ENCODE measurements at places on chromosomes 3 and 15. TPM values are rescaled to one million over a fixed set of nuclear protein-coding genes. Genes with fewer than 3 reads are reported as not detected.

EDEM1 gene
- 94.1 TPM for total RNA-seq

IGSF10 gene
- total RNA-seq = not detected

CLDN18 gene
- not detected for total RNA-seq

CD80 gene
- 7.4 TPM for total RNA-seq

RAB6B gene
- not detected for total RNA-seq

CFAP91 gene
- total RNA-seq = not detected

OR5K2 gene
- not detected for total RNA-seq

ZMYND10 gene
- total RNA-seq = 3.5 TPM

SPTBN5 gene
- 1.2 TPM for total RNA-seq

LSMEM2 gene
- total RNA-seq = not detected

RNU5B-1 gene
- 36.1 TPM for total RNA-seq

- H3K27ac ChIP-seq = no peak overlapping the region
- no peak for DNase-seq
- H3K36me3 ChIP-seq = no peaks in the 10 kb centered on the region
- no peaks in the 10 kb centered on the region for H3K27me3 ChIP-seq
- no peaks in the 10 kb centered on the region for H3K4me1 ChIP-seq
- H3K4me3 ChIP-seq = no peak overlapping the region
Measured at GRCh38 chr15:79410237-79410636, 21.9 kb upstream of the MINAR1 start.

DNA sequence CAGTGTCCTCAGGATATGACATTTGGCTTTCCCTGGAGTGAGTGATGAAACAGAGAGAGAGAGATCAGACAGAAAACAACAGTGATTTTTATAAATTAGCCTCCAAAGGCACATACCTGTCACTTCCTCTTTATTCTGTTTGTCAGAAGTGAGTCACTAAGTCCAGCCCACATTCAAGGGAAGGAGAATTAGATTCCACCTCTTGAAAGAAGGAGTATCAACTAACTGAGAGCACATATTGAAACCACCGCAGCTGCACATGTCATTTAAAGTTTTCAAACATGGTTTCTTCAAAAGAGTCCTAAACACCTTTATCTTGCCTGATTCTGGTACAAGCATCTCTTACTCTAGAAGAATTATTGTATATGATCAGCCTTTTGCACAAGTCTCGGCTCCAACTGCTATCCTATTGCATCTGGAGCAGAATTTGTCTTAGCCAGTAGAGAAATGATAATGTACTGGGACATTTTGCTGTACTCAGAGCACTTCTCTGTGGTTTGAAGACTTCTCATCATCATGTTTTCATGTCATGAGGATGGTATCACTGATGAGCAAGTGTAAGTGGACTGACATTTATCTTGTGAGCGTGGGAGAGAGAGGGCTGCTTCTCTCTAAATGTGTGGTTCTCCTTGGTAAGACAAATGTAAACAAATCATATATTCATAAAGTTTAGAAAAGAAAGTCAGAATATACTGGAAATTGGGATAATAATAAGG lies 338.9 kb upstream of the CFAP20DC start:
- no peaks in the 10 kb centered on the region for H3K27me3 ChIP-seq
- peak; percentile 9 for DNase-seq
- H3K4me1 ChIP-seq = peaks cover 53% of the 10 kb centered on the region
- H3K36me3 ChIP-seq = peaks cover 2% of the 10 kb centered on the region

- no peak overlapping the region for H3K4me3 ChIP-seq
- no peak overlapping the region for H3K27ac ChIP-seq
- peaks cover 57% of the 10 kb centered on the region for H3K36me3 ChIP-seq
- H3K27me3 ChIP-seq = no peaks in the 10 kb centered on the region
Measured at GRCh38 chr3:59978979-59979378, 929.2 kb upstream of the CFAP20DC start.

DNA sequence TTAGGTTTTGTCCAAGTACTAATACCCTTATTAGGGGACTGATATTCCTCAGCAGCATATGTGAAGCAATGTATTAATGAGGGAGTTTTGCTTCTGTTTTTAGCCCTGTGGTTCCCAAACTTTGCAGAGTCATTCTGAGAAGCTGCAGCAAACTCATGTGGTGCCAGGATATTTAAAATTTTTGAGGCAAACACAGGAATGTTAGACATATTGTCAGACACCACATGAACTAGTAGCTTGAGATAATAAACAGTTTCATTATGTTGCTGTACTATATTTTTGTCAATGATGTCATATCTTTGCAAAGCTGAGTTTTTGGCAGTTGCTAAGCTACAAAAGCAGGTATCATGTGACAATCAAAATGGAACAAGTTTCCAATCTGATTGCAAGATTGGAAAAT lies 36.6 kb downstream of the ATP6V1A start:
- peaks cover 11% of the 10 kb centered on the region for H3K36me3 ChIP-seq
- no peak for DNase-seq
- no peak overlapping the region for H3K27ac ChIP-seq
- H3K4me1 ChIP-seq = peaks cover 11% of the 10 kb centered on the region
- H3K27me3 ChIP-seq = no peaks in the 10 kb centered on the region
- H3K4me3 ChIP-seq = no peak overlapping the region

GRCh38 chr3:194952841-194953241 lies 267.2 kb downstream of the FAM43A start:
- H3K36me3 ChIP-seq = no peaks in the 10 kb centered on the region
- H3K4me3 ChIP-seq = no peak overlapping the region

GRCh38 chr3:96214941-96215340 lies 599.5 kb upstream of the EPHA6 start:
- DNase-seq = no peak
- no peaks in the 10 kb centered on the region for H3K4me1 ChIP-seq
- no peak overlapping the region for H3K27ac ChIP-seq
- H3K27me3 ChIP-seq = no peaks in the 10 kb centered on the region

DNA sequence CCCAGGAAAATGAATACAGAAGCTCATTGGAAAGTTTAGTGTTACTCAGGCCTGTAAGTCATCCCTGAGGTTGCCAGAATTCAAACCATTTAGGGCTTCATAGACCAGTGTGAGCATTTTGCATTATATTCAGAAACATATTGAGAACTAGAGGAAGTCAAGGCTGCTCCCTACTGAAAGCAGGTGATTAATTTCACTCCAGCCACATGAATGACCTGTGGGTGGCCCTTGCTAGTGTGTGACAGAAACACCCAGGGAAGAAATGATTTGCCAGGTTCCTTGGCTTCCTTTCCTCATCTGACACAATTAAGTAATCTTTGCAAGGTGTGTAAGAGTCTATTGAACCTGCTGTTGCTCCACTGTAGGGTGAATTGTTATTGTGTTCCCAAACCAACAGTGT lies 61.8 kb downstream of the GAP43 start:
- no peaks in the 10 kb centered on the region for H3K4me1 ChIP-seq
- no peak for DNase-seq
- H3K36me3 ChIP-seq = no peaks in the 10 kb centered on the region
- H3K4me3 ChIP-seq = no peak overlapping the region
- H3K27ac ChIP-seq = no peak overlapping the region

DNA sequence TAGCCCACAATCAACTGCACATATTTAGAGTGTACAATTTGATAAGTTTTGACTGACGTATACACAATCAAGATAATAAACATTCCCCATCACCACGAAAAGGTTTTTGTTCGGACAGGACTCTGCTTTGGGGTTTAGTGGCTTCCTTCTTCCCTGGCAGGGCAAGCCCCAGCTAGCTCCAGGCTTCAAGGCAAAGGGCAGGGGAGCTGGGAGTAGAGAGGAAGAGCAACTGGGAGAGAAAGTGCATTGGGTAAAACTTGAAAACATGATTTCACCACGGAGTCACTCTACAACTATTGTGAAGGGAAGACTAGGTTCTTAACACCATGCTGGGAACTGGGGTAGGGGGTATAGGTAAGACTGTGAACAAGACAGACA lies 185.1 kb upstream of the UBE2E1 start:
- H3K4me3 ChIP-seq = no peak overlapping the region
- peaks cover 5% of the 10 kb centered on the region for H3K36me3 ChIP-seq
- peaks cover 11% of the 10 kb centered on the region for H3K4me1 ChIP-seq
- no peaks in the 10 kb centered on the region for H3K27me3 ChIP-seq
- no peak overlapping the region for H3K27ac ChIP-seq

DNA sequence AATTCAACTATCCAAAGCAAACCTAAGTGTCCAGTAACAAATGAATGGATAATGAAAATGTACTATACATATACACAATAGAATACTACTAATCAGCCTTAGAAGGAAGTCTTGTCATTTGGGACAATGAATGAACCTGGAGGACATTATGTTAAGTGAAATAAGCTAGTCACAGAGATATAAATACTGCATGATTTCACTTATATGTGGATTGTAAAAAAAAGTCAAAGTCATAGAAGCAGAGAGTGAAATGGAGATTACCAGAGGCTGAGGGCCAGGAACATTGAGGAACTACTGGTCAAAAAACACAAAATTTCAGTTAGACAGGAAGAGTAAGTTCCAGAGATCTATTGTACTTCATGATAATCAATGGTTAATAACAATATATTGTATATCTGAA lies 33.6 kb downstream of the MYO5A start:
- H3K4me3 ChIP-seq = no peak overlapping the region
- H3K36me3 ChIP-seq = peaks cover 3% of the 10 kb centered on the region
- no peak overlapping the region for H3K27ac ChIP-seq
- no peak for DNase-seq
- no peaks in the 10 kb centered on the region for H3K27me3 ChIP-seq

DNA sequence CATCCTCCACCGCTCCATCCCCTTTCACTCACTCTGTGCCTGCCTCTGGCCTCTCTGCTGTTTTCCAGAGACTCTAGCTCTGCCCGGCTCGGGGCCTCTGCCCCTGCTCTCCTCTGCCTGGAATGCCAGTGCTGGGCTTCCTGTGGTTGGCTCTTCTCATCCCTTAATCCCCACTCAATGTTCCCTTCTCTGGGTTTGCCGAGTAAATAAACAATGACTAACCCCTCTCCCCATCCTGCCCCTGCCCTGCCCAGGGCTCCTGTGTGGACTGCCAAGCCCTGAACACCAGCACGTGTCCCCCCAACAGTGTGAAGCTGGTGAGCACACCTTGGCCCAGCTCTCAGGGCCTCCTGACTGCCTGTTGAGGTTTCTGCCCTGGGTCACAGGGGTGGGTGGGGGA lies 12.2 kb downstream of the STAB1 start:
- no peaks in the 10 kb centered on the region for H3K36me3 ChIP-seq
- H3K27ac ChIP-seq = no peak overlapping the region
- H3K27me3 ChIP-seq = no peaks in the 10 kb centered on the region
- no peak overlapping the region for H3K4me3 ChIP-seq

GRCh38 chr3:66419036-66419435 lies 81.8 kb downstream of the LRIG1 start:
- H3K27me3 ChIP-seq = no peaks in the 10 kb centered on the region
- peaks cover 8% of the 10 kb centered on the region for H3K4me1 ChIP-seq
- H3K36me3 ChIP-seq = peaks cover 48% of the 10 kb centered on the region
- peak overlapping the region; percentile 19 for H3K27ac ChIP-seq
- DNase-seq = no peak

DNA sequence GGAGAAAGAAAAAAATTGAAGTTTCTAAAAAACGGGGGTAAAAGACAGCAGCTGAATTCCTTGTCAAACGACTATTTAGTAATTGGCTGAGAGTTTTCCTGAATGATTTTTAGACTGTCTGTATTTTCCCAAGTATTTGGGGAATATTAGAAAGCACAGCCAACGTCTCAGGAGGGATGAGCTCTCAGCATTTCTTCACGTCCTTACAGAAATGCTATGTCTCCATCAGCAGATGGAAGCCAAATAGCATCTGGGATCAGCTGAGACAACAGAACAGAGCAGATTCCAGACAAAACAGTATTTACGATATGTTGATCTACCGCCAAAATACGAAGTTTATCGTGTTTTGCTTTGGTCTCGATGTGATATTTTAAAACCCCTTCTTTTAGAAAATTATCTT lies 5.3 kb upstream of the TMC3 start:
- DNase-seq = no peak
- H3K27me3 ChIP-seq = no peaks in the 10 kb centered on the region
- peaks cover 10% of the 10 kb centered on the region for H3K4me1 ChIP-seq
- no peaks in the 10 kb centered on the region for H3K36me3 ChIP-seq

DNA sequence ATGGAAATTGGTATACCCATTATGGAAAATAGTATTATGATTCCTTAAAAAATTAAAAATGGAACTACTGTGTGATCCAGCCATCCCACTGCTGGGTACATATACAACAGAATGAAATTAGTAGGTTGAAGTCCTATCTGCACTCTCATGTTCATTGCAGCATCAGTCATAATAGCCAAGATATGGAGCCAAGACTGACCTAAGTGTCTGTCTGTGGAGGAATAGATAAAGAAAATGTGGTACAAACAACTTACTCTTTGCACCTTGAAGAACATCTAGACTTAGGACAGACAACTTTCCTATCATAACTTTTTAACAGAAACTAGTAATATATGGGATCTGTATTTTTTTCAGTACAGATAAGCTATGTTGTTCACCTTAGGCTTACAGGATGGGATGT lies 30.0 kb upstream of the PPARG start:
- H3K27me3 ChIP-seq = peaks cover 7% of the 10 kb centered on the region
- DNase-seq = no peak
- no peaks in the 10 kb centered on the region for H3K4me1 ChIP-seq
- H3K27ac ChIP-seq = no peak overlapping the region

DNA sequence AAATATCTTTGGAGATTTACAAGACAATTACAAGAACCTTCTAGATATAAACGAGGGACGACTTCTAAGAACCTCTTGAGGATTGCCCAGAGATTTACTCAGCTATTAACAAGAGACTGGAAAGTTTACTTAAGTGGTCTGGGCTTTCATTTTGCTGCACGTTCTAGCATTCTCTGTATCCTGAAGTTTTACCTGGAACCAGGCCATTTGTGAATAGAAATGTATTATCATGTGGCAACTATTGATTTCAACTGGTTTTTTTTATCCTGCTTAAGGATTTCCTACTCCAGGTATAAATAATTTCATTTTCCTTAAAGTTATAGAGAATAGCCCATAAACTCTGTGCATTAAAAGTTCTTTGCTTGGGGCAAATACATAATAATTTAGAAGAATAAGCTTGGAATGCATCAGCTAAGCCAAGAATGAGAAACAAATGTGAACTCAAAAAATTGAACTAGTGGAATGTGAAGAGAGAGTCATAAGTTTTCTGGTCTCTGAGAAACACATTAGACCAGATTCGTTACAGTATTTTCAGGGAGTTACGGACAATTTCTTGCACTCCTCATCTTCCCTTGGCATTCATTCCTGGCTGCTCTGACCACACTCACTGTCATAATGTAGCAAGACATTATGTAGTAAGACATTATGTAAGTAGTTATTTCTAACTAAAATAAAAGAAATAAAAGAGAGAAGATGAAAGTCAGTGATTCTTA lies 1.3 kb downstream of the AQP9 start:
- no peak for DNase-seq
- H3K27me3 ChIP-seq = peaks cover 20% of the 10 kb centered on the region
- no peaks in the 10 kb centered on the region for H3K36me3 ChIP-seq
- H3K4me1 ChIP-seq = no peaks in the 10 kb centered on the region
- H3K27ac ChIP-seq = no peak overlapping the region

GRCh38 chr15:33149919-33150318 lies 44.6 kb downstream of the FMN1 start:
- H3K4me3 ChIP-seq = no peak overlapping the region
- H3K36me3 ChIP-seq = no peaks in the 10 kb centered on the region
- peaks cover 1% of the 10 kb centered on the region for H3K27me3 ChIP-seq
- no peak for DNase-seq
- no peak overlapping the region for H3K27ac ChIP-seq
- peaks cover 19% of the 10 kb centered on the region for H3K4me1 ChIP-seq
